GM12892 (cell line): ENCODE measurements at places on chromosomes 16 and 17.
A peak's percentile ranks its signal among the peaks of the same experiment; 100 is the strongest.

GRCh38 chr17:10600571-10600970 lies 51.1 kb upstream of the MYH2 start:
- no peak for DNase-seq

GRCh38 chr16:84531671-84532111 lies 27.2 kb upstream of the MEAK7 start:
- DNase-seq = no peak

GRCh38 chr17:43334738-43335402 lies 63.9 kb upstream of the ARL4D start:
- no peak for DNase-seq

- no peak for DNase-seq
These were observed 81.6 kb upstream of the LGALS9 start for GRCh38 chr17:27549251-27549893.

- no peak for DNase-seq
These were observed 152.1 kb downstream of the PMP22 start for GRCh38 chr17:15112846-15113617.

DNA sequence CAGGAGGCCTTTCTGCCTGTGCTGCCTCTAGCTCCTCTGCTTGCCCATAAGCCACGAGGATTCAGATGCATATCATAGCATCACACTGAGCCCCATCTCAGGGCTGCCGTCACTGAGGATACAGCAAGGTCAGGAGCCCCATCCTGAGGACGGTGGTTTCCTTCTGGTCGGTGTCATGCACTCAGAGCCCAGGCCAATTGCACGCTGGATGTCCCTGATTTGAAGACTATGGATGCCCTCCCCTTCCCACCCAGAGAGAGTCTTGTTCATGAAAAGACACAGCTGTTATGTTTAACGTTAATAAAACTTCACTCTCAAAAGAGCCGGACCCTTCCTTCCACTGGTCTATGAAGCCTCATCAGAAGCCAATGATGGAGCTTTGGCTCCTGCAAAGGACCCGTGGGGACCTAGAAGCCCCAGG lies 19.9 kb downstream of the COTL1 start:
- no peak for DNase-seq

DNA sequence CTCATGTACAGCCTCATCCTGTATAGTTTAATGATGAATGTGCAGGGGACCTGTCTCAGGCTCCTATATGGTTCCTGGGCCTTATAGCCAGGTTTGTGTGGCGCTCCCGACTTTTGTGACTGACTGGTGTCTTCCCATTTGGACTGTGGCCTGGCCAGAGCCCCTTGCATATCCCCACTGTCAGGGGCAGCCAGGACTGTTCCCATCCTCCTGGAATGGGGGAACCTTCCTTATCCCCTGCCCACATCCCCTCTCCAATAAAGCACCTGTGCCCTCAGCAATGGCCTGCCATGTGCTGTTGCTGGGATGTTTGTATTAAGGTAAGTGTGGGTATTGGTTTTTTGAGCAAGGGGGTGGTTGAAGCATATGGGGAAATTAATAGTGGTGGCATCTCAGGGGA lies 2.6 kb downstream of the B3GNT9 start:
- no peak for DNase-seq

- DNase-seq = no peak
These were observed 64.8 kb upstream of the C17orf78 start for GRCh38 chr17:37310940-37311339.

DNA sequence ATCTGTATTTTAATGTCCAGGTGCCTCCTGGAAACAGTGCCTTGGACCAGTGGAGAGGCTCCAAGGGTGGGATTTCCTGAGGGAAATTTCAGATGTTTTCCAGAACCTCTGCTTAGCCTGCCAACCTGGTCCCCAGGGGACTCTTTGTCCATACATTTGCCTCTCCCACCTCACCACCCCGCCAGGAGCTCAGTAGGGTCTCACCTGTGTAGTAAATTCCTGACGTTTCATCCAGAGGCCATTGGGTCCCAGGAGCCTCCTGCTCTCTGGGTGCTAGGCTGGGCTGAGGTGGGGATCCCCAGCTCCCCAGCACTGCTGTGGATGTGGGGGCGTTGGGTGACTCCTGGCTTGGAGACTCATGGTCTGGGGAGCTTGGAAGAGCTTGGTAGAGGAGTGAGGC lies 2.7 kb downstream of the NLRP1 start:
- DNase-seq = no peak

DNA sequence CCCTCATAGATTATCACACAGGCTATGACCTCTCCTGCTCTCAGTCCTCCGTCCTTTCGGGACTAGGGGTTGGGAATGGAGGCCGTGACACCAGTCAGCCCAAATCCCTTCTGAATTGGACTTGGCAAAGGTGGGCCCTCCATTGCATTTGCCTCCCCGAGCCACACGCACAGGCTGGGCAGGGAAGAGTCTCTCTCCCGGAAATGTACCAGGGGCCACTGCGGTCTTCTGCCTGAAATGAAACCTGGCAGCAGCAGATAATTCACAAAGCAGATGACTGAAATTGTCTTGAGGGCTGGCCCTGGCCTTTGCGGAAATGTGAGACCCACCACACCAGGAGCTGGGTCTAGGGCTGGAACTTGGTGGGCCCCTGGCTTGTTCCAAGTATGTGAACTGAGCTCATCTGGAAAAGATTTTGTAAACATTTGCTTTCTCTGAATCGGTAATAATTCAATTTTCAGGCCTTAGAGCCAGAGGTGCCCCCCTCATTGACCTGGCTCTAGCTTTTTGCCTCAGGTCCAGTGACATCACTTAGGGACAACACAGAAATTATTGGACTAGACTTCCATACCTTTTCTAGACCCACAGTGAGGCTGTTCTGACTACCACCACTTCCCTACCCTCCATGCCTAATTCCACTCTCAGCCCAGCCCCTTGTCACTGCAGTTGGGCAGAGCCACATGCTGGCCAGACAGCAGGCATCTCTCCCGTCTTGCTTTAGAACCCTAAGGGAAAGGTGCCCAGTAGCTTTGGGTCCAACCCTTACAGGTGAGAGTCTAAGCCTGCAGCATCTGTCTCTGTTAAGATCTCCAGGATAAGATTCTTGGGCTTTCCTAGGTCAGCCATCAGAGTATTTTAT lies 75.2 kb downstream of the CCDC182 start:
- no peak for DNase-seq

DNA sequence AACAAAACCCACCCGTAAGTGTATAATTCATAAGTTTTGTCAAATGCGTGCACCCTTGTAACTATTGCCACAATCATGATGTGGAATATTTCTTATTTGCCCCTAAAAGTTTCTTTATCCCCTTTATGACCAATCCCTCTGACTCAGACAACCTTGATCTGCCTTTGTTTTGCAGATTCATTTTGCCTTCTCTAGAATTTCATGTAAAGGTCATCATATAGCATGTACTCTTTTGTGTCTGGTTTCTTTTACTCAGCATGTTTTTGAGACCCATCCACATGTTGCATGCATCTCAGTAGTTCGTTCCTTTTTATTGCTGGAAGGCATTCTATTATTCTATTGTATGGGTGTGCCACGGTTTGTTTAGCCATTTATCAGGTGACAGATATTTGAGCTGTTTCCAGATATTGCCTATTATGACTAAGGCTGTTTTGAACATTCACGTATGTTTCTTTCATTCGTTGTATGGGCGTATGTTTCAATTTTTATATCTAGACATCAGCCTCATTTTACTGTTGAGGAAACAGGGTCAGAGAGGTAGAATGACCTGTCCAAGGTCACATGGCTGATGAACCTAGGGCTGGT lies 192.4 kb downstream of the RAB11FIP4 start:
- DNase-seq = no peak

DNA sequence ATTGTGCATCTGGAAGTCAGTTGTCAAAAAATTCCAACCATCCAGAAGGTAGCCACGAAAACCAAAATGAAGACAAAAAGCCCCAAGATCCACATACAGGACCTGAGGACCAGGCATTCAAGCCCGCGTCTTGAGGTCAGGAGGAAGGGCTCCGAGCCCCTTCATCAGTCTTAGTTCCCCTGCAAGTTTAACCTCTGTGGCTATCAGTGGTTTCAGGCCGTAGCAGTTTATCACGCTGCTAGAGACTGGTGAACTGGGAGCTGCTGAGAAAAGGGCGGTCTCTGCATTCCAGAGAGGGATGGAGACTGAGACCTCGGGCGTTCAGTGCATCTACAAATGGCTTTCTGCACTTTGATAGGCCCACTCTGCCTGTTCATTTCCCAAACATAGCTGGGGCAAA lies 70.6 kb downstream of the IRF8 start:
- DNase-seq = no peak

DNA sequence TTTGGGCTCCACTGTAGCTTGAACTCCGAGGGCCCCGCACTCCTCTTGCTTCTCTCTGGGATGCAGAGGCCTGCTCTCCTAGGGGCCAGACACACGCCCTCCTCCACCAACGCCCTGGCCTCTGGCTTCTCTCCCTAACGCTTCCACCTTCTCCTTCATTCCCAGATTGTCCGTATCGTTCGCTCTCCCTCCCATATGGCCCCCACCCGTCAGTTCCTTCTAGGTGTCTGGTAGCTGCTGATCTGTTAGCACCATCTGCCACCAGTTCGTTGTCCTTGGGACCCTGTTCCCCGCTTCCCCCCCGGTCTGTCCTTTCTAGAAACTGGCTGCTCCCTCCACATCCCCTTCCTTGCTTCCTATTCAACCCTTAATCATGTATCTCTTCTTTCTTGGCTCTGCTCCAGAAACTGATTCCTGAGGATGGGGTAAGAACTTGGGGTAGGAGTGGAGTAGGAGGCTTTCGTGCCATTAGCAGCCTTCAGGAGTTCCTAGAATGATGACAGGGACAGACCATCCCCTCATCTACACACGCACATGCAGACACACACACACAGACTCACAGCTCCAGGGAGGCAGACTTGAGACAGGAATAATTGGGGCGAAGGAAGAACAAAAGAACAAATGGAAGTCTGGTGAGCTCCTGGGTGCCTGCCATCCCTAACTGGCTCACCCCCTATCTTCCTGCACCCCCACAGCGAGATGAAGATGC lies 4.3 kb downstream of the ATP1B2 start:
- DNase-seq = no peak

DNA sequence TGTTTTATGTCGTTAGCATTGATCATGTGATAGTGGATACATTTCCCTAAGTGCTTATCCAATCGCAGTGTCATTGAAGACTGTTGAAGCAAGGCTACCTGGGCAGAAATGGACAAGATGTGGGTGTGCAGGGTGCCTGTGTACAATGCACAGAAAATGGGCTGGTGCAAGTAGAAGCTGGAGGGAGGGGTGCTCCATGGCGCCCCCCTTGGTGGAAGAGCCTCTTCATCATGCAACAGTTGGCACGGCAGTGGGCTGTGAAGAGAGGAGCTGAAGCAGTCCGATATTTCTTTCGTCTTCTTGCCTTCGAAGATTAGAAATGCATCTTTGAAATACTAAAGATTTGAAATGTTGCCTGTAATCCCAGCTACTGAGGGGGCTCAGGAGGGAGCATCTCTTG lies 100.5 kb downstream of the PLCG2 start:
- no peak for DNase-seq

DNA sequence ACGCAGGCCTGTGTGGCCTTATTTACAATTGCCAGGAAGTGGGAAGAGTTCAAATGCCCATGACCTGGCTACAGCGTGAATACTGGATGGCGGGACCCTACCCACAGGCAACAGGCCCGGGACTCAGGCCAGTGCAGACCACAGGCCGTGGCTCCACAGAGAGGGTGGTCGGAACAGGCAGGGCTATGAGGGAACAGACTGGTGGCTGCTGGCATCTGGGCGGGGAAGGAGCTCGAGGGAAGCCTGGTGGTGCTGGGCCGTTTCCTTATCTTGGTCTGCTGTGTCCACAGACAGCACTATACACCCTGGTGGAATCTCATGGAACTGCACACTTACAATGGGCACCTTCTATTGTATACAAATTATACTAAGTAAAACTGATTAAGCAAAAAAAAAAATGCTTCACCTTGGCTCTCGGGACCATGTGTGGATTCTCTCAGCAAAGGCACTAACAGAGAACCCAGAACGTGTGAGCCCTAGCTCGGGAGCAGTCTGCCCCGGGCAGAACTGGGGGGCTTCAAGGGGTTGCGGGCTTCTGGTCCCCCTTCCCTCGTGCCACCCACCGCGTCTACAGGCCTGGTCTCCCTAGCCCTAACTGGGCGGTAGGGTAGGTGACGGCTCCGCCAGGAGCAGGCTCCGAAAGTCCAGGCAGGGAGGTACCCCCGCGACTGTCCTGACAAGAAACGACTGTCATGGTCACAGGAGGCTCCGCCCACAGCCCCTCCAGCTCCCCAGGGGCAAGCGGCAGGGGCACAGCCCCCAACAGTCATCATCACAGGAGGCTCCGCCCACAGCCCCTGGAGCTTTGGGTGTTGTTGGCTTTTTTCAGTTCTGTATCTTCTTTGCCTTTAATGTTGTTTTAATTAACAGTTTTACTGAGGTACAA lies 21.8 kb downstream of the CEP131 start:
- DNase-seq = peak; percentile 62

GRCh38 chr17:16943032-16943352 lies 28.9 kb downstream of the TNFRSF13B start:
- DNase-seq = no peak

GRCh38 chr17:80852476-80853015 lies 139.1 kb upstream of the CHMP6 start:
- no peak for DNase-seq

- DNase-seq = no peak
These were observed 51.0 kb upstream of the SREBF1 start for GRCh38 chr17:17887752-17888304.

- no peak for DNase-seq
These were observed 20.9 kb upstream of the MPRIP start for GRCh38 chr17:17021194-17021863.

DNA sequence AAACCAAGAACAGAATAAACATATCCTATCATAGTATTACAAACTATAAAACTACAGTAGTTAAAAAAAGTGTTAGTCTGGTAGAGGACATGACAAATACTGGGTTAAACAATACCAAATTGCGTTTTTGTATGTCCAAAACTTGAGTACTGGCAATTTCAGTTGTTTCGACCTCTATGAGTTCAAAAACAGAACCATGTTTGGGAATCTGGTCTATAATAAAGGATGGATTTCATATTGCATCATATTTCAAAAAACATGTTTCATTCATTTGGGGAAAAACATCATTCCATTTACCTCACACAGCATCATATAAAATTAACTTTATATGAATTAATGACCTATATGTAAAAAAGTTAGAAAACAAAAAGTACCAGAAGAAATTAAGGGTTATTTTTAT lies 81.8 kb downstream of the TRIM37 start:
- DNase-seq = no peak

- DNase-seq = no peak
These were observed 89.0 kb upstream of the TOB1 start for GRCh38 chr17:50955160-50955559.

DNA sequence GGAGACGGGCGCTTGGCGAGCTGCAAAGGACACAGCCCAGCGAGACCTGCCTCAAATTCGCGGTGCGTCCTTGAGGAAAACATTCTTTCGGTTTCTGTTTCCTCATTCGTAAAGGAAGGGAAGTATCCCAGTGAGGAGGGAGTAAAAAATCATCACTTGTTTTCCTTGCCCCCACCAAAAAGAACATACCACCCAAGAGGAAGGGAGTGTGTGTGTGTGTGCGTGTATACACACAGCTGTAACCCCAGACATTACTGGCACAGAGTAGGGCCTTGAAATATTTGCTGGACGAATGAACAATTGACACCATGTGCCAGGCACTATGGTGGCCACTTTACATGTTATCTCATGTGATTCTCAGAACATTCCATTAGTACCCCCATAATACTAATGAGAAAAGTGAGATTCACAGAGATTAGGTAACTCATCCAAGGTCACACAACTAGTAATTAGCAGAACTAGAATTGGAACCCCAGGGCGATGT lies 1.9 kb upstream of the MATCAP1 start:
- DNase-seq = no peak
